T-helper 2 cell treated with Interferon-gamma antibody and Interleukin-4, amounts not matched to agents 100 ng/mL and 5 ng/mL, for 36 hours (primary cell): ENCODE measurements at places on chromosomes 3 and 15. TPM values are rescaled to one million over a fixed set of nuclear protein-coding genes. Genes with fewer than 3 reads are reported as not detected.

Gene RTP1
- not detected in 2 replicates for total RNA-seq

Gene PDIA5
- 19.3 and 24.0 TPM in 2 replicates for total RNA-seq

Gene UROC1
- not detected in 2 replicates for total RNA-seq

Gene GOLGA8O
- total RNA-seq, result 5.3 and 5.7 TPM in 2 replicates

Gene SPG21
- 58.5 and 58.7 TPM in 2 replicates for total RNA-seq

Gene ARHGEF3
- total RNA-seq, result 73.8 and 78.4 TPM in 2 replicates

Gene TMED3
- 41.2 and 41.4 TPM in 2 replicates for total RNA-seq

Gene CNOT10
- total RNA-seq, result 48.5 and 62.3 TPM in 2 replicates

Gene ECE2
- total RNA-seq, result not detected in 2 replicates

Gene CD200R1
- total RNA-seq, result 12.3 and 13.1 TPM in 2 replicates

Gene COL6A6
- not detected in 2 replicates for total RNA-seq

Gene SKIL
- total RNA-seq, result 16.4 and 17.7 TPM in 2 replicates

Gene CYP8B1
- total RNA-seq, result not detected in 2 replicates

Gene PLCB2
- total RNA-seq, result 177 and 192 TPM in 2 replicates

Gene SI
- not detected in 2 replicates for total RNA-seq

Gene SLC22A13
- total RNA-seq, result 0.59 and 0.93 TPM in 2 replicates

Gene C3orf49
- total RNA-seq, result not detected in 2 replicates

Gene A4GNT
- total RNA-seq, result not detected in 2 replicates

Gene SPCS1
- 94.0 and 97.3 TPM in 2 replicates for total RNA-seq

Gene SEMA7A
- 6.8 and 8.4 TPM in 2 replicates for total RNA-seq

Gene EFL1
- total RNA-seq, result 24.6 and 25.9 TPM in 2 replicates
